Esophagus squamous epithelium (tissue), 5 donors: ENCODE measurements at places on chromosomes 2 and 18. TPM values are rescaled to one million over a fixed set of nuclear protein-coding genes. Genes with fewer than 3 reads are reported as not detected.

The COL4A3 gene
- 0.50 TPM for total RNA-seq

DNA sequence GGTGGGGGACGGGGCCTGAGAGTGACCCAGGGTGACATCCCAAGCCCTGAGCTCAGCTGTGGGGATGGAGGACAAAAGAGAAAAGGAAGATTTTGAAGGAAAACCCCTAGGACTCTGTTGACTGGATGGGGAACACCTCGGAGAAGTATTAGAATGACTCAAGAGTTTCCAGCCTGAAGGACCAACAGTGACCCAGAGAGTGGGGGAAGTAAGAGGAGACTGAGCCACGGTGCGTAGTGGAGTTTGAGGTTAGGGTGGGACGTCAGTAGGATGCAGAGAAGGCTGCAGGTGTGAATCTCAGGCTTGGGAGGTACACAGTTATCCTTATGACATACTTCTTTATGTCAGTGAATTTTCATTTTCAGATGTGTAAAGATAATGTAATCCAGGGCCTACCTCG is 119.5 kb downstream of the NCK2 start:
- DNase-seq: no peak

GRCh38 chr18:61448316-61448715 is 115.1 kb downstream of the CDH20 start:
- DNase-seq: no peak

The LRP1B gene
- total RNA-seq: 0.15 TPM

GRCh38 chr2:25089605-25090315 is 47.9 kb downstream of the EFR3B start:
- no peak for DNase-seq

The REG1B gene
- total RNA-seq: not detected

The LYG2 gene
- total RNA-seq: not detected

GRCh38 chr2:129160879-129161278 is 818.6 kb upstream of the RAB6C start:
- no peak for DNase-seq

GRCh38 chr2:30072250-30072842 is 74.5 kb upstream of the YPEL5 start:
- DNase-seq: no peak
